ENCODE measurements at places on chromosomes 2 and 18. TPM values are rescaled to one million over a fixed set of nuclear protein-coding genes. Genes with fewer than 3 reads are reported as not detected.

The AP1S3 gene
- total RNA-seq, result 0.95 TPM

GRCh38 chr18:50797142-50797541 lies 22.7 kb downstream of the MRO start:
- no peak for DNase-seq

GRCh38 chr2:99910902-99911301 lies 231.5 kb downstream of the AFF3 start:
- no peak for DNase-seq

The SLC38A11 gene
- 2.0 TPM for total RNA-seq

The LAMA3 gene
- total RNA-seq, result 30.1 TPM

The GNAL gene
- 4.2 TPM for total RNA-seq

- DNase-seq, result no peak
Observed at GRCh38 chr2:124582387-124582786, 557.3 kb downstream of the CNTNAP5 start.

DNA sequence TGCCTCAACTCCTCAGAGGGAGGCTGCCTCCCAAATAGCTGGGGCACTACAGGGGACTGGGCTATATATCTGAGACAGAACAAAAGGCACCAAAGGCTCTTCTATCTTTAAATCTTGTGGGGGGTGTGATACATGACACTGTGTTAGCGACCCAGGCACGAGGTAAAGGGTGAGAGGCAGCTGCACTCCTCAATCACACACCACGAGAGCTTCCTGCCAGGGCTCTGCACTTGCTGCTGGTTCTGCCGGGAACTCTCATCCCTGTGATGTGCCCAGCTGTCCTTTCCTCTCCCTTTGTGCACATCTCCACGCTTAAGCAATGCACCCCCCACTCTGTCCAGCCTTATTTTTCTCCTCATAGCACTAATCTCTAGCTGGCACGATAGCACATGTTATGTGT lies 32.4 kb downstream of the NPC1 start:
- no peak for DNase-seq

- DNase-seq, result no peak
Observed at GRCh38 chr2:98252038-98252773, 94.0 kb upstream of the CNGA3 start.

The CPO gene
- total RNA-seq, result 3.0 TPM

DNA sequence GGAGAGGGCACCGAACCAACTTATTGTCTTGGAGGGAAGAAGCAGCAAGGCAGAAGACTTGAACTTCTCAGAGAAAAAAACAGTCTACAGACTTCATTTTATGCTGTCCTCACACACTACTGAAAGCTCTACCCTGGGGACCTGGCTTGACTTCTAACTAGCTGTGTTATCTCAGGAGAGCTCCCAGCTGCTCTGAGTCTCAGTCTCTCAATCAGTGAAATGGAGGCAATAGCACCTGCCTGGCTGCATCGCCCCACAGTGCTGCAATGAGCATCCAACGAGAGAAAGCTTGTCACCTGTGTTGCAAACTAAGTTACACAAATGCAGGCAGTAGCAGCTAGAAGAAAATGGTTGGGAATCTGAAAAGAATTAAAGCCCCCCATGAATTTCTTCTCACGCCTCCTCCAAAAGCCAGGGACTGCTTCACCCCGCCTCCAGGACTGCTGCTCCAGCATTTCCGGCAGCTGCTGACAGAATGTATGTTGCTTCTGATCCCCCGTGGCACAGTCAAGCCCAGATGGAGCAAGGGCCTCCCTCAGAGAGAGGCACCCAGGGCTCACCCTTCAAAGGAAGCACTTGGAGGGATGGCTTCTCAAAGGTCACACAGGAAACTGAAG lies 116.3 kb downstream of the BCL11A start:
- no peak for DNase-seq

DNA sequence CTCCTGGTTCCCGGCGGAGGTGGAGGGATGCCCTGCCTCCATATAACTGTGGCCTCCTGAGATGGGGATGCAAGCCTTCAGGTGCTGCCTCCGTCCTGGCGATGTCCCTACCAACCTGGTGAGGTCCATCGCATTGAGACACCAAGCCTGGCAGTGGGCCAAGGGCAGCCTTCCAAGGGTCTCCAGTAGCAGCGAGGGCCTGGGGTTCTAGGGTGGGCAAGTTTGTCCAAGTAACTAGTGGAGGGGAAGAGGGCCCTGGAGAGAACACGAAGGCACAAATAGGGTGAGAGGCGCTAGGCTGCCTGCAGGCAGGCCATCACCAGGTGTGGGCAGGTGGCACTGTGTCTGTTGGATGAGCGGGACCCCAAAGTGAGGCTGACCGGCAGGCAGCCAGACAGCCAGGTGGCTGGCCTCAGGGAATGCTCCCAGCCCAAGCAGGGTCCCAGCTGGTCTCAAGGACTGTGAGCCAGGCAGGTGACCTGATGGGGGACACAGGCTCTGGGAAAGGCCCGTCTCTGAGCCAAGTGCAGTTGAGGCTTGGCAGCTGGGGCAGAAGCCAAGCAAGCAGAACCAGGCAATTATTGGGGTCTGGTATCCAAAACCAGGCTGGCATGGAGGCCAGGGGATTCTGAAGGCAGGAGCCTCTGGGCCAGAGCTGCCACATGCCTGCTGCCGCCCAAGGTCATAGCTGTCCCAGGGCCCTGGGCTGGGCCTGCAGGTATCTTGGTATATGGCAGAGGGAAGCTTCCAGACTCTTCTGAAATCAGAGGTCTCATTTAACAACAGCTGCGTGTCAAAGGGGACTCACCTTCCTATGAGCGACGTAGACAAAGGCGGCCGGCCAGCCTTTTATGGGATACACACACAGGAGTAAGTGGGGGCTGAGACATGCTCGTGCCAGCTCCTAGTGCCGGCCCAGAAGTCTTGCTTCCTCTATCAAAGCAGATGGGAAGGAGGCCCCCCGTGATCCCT lies 23.4 kb downstream of the RAMP1 start:
- no peak for DNase-seq

The ASXL3 gene
- total RNA-seq, result 7.3 TPM

- DNase-seq, result no peak
Observed at GRCh38 chr18:12880541-12880910, 3.5 kb downstream of the PTPN2 start.

DNA sequence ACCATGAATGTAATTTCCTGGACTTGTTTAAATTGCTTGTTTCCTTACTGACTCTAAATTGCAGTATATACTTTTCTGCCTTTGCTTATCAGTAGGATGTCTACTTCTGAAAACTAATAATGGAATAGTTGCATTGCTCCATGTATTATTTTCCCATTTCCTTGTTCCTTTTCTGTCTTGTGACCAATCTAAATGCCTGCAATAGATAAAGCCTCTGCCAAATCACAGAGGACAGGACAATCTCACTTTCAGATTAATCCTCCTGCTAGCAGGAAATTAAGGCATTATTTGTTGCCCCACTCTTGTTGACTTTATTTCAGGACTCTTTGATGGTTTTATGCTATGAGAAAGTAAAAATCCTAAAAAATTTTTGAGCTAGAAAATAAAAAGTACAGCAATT lies 4.7 kb upstream of the ESCO1 start:
- no peak for DNase-seq

GRCh38 chr2:98556344-98557033 lies 51.8 kb downstream of the COA5 start:
- no peak for DNase-seq

- DNase-seq, result no peak
Observed at GRCh38 chr18:34131006-34131405, 93.7 kb downstream of the NOL4 start.

The COL3A1 gene
- total RNA-seq, result 734 TPM

DNA sequence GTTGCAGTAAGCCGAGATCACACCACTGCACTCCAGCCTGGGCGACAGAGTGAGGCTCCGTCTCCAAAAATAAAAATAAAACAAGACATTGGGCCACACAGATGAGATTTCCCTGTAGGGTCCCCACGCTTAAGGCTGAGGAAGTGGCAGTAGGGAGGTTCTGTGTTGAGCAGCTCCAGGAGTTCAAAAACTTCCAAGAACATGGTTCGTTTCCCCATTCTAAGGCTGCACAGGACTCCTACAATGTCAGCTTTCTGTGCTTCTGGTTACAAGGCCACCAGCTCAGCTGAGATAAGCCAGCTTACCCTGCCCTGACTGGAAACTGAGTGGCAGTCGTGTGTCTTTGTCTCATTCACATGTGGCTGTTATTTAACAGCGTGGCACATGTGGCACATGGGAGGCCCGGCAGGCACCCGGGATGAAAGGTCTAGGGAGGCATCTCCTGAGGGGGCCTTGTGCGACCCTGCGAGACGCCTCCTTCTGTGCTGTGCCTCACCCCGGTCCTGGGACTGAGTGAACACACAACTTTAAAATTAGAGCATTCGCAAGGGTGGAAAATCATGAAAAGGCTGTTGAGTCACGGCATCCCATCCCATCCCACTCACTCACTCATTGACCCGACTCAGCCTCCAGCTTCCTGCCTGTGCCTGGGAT lies 7.7 kb downstream of the ITGB1BP1 start:
- no peak for DNase-seq

DNA sequence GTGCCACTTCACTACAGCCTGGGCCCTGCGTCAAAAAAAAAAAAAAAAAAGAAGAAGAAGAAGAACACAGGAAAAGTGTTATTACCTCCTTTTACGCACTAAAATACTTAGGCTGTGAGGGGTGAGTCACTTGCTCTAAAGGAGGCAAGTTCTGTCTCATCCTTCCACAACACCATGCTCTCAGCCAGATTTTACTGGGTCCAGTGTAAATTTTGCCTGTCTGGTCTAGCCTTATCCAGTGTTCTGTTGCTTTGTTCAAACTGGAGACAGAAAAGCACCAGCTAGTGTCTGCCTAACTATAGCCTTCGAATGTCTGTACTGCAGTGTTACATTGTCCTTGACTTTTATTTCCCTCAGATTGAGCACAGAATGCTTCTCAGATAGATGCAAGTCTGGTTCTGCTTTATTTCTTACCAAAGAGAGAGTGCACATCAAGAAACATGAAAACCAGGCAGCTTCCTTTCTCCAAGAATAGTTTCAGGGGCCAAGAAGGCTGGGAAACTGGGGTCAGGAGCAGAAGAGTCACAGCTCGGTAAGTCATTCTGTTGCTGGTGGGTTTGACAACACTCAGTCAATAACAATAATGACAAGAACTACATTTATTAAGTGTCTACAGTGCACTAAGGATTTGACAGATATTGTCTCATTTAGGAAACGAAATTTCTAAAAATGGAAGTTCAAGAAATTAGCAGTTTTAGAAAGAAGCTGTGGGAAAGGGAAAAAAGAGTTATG lies 3.1 kb upstream of the MSGN1 start:
- no peak for DNase-seq

The RGPD4 gene
- total RNA-seq, result not detected

DNA sequence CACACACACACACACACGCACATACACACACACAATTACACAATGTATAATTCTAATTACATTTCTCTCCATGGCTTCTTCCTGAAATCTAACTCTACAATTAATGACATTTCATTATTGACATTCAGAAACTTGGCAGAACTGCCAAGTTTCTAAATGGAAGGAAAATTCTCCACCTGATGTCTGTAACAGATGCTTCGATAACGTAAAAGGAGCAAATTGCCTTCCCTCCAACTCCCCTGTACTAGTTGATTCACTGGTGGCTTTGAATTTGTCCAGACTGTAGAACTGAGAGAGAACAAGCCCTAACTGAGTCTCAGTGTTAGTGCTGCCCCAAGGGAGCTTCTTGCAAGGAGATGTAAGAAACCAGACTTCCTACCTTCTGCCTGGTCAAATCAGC lies 255.1 kb upstream of the TMEM200C start:
- DNase-seq, result no peak

DNA sequence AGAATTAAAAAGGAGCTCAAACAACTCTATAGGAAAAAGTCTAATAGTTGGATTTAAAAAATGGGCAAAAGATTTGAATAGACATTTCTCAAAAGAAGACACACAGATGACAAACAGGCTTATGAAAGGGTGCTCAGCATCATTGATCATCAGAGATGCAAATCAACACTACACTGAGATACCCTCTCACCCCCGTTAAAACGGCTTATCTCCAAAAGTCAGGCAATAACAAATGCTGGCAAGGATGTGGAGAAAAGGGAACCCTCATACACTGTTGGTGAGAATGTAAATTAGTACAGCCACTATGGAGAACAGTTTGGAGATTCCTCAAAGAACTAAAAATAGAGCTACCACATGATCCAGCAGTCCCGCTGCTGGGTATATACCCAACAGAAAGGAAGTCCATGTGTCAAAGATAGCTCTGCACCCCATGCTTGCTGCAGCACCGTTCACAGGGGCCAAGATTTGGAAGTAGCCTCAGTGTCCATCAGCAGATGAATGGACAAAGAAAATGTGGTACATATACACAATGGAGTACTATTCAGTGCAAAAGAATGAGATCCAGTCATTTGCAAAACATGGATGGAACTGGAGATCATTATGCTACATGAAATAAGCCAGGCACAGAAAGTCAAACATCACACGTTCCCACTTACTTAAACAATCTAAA lies 46.7 kb upstream of the B3GNT7 start:
- DNase-seq, result no peak

The OBSL1 gene
- total RNA-seq, result 151 TPM

The NDC80 gene
- total RNA-seq, result 1.6 TPM

- DNase-seq, result peak; percentile 24
Observed at GRCh38 chr2:182372661-182373060, 54.2 kb downstream of the PDE1A start.

The LYG2 gene
- total RNA-seq, result not detected

GRCh38 chr2:14336759-14337382 lies 295.6 kb upstream of the LRATD1 start:
- DNase-seq, result no peak

DNA sequence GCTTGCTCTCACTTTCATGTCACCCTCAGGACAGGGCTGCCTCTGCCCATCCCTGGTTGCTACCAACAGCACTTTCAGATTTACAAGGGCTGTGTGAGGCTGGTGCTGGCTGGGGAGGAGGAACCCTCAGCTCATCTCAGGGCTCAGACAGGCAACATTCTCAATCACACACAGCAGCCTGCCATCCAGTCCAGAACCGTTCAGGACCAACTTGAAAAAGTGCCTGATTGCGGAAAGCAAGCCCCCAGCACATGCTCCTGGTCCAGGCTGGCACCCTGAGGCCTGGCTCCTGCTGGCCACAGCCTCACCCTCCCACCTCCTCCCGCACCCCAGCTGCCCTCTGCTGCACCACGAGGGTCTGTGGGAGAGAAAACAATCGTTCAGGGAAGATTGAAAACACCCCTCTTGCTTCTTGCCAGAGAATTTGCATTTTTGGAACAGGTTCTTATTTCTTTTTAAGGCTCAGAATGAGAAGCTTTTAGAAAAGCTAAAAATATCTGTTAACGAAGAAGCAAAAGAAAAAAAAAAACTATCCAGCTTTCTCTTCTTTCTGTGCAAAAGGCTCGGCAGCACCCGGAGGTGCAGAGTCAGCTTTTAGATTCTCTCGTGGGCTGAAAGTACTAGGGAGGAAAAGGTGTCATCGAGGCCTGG lies 403.8 kb upstream of the ID2 start:
- no peak for DNase-seq

All from thoracic aorta (tissue), 2 donors.